ENCODE measurements at places on chromosomes 6 and 20.

DNA sequence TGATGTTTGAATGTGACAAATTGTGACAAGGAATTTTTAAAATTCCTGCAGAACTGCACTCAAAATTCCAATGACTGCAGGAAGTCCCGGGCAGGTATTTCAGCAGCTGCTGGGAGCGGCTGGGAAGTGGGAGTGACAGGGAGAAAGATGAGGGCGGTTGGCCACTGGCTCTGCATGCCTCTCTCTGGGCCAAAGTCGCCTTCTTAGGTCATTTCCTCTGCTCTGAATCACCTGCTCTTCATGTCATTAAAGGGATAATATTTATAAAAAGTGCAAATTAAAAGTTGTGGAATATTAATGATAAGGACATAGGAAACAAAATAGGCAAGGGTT is 43.9 kb downstream of the RAMACL start:
- no peak for DNase-seq

GRCh38 chr6:105622226-105622625 is 219.3 kb upstream of the PREP start:
- no peak for DNase-seq

GRCh38 chr6:46690911-46691451 is 3.3 kb downstream of the TDRD6 start:
- no peak for DNase-seq

- DNase-seq = no peak
These were observed 25.0 kb downstream of the DDO start for GRCh38 chr6:110390404-110390803.
